ENCODE measurements at places on chromosomes 1 and 21.

- DNase-seq: no peak
These were observed 41.8 kb upstream of the RAP1A start for GRCh38 chr1:111577814-111578213.

DNA sequence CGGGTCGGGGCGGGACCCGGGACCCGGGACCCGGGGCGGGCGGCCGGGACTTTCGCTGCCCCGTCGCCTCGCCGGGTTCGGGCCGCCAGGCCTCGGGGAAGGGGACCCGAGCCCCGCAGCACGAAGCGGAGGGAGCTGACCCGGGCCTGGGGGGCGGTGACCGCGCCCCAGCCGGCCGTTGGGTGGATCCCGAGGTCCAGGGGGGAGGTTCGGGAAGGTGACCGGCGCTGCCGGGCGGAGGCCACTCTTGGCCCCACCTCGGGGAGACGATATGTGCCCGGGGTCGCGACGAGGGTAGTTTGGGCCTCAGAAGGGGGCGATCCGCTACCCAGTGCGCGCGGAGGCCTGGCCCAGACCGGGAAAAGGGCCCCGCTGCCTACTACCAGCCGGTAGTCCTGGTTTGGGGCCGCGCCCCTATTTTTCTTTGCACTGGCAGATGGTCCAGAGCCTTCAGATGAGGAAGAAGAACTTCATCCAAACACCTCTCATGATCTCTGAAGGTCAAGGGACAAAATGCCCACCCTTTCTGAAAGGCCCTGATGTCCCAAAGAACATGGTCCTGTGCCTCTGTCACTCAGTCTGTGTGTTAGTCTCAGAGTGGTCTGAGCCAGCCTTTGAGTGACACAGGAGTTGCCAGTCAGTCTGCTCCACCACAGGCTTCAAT is 766 bp downstream of the AGO4 start:
- DNase-seq: no peak

DNA sequence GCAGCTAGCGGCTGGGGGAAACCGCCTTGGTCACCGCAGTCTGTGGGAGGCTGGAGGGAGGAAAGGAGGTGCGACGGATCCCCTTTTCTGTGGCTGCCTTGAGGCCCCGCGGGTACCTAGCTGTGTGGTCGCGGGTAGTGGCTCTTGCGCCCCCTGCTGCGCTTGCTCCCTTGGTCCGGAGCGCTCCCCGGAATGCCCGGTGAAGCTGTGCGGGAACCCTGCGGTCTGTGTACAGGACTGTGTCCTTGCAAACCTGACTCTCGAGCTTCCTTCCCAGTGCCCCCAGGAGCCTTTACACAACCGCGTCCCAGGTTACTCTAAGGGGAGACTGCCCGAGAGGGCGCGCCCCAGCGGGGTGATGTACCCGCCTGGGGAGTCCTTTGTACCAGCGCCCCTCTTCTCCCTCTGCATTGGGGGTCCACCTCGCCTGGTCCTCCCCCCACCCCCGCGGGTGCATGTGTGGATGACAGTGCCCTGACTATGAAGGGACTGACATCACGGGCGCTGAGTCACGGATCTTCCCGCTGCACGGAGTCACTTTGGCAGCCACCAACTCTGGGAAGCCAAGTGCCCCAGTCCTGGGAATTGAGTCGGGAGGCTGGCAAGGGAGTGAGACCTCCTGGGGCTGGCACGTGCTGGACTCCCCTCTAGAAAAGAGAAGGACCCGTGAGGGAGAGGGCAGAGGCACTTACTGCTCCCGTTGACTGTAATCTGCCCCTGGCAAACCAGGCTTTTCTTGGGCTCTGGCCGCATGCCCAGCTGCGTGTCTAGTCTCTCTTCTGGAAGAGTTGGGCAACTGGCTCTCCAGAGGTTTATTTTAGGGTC is 816 bp downstream of the IL6R start:
- DNase-seq: no peak

DNA sequence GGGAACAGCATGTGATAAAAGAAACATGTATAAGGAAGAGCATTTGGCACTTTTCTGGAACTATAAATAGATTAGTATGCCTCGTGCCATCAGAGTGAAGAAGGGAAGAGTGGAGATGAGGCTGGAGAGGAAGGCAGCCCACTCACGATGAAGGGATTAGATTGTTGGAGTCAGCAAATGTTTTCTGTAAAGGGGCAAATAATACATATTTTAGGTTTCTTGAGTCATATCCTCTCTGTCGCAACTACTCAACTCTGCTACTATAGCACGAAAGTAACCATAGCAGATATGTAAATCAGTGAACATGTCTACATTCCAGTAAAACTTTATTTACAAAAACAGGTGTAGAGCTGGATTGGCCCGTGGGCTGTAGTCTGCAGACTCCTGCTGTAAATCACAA is 147.8 kb downstream of the TENT5C start:
- no peak for DNase-seq

DNA sequence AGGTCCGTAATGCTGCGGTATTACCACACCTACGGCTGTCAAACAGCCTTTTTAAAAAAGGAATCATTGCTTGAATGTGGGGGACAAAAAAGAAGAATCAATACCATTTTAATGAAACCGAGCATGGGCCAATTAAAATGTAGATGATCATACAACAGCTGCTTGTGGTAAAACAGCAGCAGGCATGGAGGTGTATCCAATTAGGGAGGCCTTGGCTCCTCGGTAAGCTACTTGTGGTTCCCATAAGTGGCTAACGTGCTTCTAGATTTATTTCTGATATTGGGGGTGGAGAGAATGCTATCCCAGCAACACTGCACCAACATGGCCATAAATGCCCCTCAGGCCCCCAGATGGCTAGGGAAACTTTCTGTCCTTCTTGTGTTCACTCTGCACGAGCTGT is 1.8 kb downstream of the PTPN14 start:
- no peak for DNase-seq

DNA sequence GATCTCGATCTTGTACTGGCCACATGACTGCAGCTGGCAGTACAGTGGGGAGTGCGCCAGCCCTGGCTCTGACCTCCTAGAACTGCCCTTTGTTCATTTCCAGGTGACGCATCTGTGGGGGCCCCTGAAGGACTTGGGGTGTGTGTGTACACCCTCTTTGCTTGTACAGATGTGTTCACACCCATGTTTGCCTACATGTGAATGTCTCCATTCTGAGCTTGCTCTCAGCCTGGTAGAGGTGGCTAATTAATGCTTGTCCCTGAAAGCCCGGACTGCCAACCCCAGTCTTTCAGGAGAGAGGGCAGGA is 19.8 kb downstream of the TNFRSF1B start:
- no peak for DNase-seq

DNA sequence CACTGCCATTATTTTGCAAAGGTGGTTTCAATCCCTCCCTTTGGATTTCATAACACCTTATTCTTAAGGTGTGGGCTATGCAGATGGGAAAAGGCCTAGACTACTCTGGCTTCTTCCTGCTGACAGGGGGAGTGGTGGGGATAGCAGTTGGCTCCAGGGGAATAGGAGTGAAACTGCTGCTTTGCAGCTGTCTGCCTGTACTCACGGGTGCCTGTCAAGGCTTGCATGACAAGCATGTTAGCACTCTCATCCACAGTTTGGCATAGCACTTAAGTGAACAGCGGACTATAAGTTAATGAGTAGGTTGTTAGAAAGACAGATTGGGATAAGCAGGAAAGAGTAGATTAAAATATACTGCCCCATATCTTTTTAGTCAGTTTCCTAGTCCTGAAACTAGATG is 287.5 kb upstream of the DAB1 start:
- no peak for DNase-seq

DNA sequence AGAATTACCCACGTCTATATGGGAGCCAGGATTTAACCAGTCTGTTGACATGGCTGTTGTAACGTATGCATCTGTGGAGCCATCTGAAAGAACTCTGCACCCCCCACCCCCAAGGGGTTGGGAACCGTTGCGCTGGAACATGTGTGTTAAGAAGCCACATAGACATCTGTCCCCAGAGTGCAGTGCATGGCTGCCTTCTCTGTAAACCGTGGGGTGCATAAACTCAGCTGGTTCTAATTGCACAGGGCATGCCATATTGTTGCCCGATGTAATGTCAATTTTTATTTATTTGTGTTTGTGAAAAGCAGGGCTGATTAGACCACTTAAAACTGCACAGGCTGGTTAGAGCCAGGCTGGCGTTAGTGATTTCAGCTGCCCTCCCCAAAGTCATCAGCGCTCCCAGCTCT is 70.1 kb upstream of the ROR1 start:
- no peak for DNase-seq

DNA sequence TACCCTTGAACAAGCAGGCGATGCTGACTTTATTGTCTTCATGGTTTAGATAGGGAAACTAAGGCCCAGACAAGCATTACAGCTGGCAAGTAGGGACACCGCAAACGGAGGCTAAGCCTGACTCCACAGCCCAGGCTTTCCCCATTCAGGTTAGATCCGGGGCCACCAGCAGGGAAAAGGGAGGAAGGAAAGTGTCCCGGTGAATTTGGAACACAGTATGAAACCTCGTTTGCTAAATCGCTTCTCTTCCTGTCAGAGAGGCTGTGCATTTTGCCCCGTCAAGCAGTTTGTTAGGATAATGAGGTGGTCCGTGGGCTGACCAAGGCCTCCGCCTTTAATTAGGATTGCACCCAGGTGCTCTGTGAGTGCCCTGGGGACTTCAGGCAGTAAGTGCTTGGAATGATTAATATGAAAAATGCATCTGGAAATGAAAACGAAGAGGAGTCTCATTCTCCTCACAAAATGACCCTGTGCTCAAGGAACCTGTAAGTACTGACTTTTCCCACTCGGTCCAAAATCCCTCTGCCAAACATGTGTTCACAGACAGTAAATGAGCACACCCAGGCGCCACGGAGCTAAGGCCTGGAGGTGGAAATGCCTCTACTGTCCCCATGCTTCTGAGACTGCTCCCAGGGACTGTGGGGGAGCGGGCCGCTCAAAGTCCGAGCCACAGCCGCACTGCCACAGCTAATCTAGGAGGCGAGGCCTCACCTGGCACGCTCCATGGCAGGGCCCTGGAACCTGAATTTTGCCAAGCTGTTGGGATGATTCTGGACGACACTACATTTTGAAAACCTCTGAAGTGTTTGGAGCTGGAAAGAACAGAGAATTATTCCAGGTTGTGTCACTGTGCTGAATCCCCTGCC is 234.1 kb downstream of the SDCCAG8 start:
- no peak for DNase-seq

DNA sequence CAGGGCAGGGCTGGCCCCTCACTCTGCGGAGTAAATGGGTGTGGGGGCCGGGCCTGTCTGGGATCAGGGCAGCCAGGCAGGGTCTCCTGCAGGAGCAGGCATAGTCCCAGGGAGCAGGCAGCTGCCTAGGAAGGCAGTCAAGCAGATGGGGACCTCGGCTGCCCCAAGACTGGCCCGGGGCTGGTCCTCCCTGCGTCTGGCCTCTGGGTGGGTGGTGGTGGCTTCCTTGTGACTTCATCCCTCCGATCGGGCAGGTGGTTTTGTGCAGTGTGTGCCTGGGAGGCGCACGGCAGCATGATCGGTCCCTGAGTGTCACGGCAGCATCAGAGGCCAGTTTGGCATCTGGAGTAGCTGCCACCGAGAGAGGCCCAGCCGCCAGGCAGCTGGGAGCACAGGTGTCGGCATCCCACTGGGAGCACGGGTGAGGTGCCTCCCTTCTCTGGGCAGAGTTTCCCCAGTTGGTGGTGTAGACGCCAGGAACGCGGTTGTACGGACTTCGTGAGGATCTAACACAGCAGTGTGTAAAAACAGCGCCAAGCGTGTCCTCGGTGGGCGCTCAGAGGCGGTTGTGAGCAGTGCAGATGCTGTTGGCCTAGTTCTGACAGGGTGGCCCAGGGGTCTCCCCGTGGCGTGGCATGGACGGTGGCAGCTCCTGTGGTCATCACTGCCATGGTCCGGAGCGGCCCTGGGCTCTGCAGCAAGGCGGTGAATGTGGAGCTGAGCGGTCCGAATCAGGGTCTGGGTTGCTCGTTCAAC is 45.9 kb downstream of the PRKCZ start:
- DNase-seq: no peak

GRCh38 chr1:156926175-156926574 is 5.7 kb downstream of the LRRC71 start:
- DNase-seq: no peak

GRCh38 chr1:67749844-67750690 is 65.1 kb downstream of the GADD45A start:
- DNase-seq: no peak

DNA sequence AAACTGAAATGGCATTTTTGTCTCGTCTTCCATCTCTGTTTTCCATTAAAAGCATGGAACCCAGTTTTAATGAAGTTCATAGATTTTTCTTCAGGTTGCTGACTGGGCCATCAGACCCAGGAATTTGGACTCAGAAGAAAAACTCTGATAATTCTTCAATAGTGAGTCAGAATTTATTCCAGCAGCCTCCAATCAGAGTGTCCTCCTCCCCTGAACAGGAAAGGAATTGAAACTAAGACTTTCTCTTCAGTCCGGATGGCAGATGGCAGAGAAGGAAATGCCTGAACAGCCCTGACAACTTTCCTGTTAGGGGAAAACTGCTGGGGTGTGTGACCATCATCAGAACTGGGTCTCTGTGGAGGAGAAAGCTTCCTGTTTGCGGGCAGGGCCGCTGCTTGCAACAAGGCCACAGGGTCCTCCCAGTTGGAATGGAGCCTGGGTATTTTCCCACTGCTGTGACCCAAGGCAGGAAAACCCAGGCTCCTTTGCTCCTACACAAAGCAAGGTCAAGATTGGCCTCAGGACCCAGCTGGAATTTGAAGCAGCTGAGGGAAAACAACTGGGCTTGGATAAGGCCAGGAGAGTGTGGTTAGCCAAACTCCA is 20.7 kb downstream of the CD34 start:
- DNase-seq: no peak

DNA sequence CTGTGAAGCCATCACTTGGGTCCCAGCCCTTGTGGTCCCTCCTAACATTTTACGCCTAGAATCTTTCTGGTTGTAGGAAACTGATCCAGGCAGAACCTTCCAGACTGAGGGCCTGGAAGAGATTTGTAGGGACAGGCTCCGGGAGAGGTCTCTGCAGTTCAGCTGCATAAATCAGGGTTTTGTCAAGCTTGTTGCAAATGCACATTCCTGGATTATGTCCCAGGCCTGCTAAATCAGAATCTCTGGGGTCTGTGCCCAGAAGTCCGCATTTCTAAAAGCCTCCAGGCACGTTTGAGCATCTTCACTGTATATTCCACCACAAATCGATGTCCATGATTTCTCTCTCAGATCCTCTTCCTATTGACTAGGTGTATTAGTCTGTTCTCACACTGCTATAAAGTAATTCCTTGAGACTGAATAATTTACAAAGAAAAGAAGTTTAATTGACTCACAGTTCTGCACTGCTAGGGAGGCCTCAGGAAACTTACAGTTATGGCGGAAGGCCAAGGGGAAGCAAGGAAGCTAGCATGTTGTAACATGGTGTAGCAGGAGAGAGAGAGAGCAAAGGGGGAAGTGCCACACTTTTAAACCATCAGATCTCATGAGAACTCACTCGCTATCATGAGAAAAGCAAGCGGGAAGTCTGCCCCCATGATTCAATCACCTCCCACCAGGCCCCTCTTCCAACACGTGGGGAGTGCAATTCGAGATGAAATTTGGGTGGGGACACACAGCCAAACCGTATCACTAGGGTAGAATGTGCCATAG is 1.2 kb upstream of the FHAD1 start:
- DNase-seq: no peak

DNA sequence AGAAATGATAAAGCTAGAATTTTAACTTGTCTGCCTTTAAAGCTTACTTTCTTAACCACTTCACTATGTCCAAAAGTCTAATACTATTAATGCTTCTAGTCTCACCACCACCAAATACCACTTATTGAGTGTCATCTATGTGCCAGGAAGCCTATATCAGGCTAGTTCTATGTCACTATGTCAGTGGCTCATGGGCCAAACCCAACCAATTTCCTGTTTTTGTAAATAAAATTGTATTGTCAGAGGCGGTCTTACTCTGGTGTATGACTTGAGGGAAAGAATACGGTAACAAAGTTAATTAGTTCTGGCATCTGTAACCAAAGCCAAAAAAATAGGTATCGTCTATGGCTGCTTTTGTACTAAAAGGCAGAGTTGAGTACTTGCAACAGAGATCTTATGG is 14.8 kb downstream of the F5 start:
- no peak for DNase-seq
